NCI-H1417 (cell line): ENCODE measurements at places on chromosomes 12 and 14.

- DNase-seq, result no peak
These were observed 77.3 kb downstream of the DRAM1 start for GRCh38 chr12:101954676-101955075.

GRCh38 chr12:123115409-123116121 lies 35.3 kb downstream of the PITPNM2 start:
- DNase-seq, result no peak

- DNase-seq, result peak; percentile 83
These were observed 9.1 kb downstream of the KRT8 start for GRCh38 chr12:52895726-52896189.

DNA sequence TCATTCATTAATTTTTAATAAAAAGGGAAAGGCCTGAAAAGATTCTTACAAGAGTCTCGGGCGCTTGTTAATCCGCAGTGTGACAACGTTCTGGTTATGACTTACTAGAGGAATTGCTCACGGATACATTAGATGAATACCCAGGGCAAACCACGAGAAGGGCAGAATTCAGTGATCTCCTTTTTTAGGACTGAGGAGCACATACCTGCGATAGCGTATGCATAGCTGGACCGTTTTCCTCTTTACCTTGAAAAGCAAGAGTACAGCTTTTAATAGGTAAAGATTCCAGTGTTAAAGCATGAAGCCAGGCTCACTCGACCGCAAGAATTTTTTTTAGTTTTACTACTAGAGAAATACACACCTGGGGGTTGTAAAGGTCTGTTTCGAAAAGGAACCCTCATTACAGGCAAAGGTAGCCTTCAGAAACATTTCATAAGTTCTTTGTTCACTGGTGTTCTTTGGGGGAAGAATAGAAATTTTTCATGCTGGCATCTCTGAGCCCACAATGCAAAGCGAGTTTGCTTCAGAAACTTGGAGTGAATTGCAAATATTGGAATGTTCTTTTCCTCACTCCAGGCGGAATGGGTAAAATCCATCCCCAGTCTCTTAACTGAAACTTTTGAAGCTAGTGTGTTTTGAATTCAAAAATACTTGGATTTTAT lies 953 bp downstream of the MAPK1IP1L start:
- DNase-seq, result no peak

GRCh38 chr14:95523815-95524448 lies 7.5 kb upstream of the SYNE3 start:
- peak; percentile 67 for DNase-seq

DNA sequence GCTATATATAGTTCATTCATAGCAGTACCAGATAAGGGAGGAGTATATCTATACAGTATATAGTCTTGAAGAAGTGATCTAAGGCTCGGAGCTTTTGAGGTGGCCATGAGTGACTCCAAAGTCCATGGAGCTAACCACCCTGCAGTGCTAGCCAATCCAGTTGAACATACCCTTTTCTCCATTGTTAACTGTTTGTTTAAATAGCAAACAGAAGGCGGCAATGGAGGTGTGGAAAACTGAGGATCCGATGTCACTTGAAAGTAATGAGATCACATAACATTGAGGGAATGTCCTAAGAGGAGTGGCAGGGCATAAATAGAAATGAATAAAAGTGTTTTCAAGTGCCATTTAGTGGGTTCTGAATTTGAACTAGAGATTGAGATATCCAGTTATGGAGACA lies 12.4 kb upstream of the SNAPC1 start:
- DNase-seq, result peak; percentile 59

GRCh38 chr14:22319526-22320361 lies 269.3 kb downstream of the DAD1 start:
- DNase-seq, result peak; percentile 27

DNA sequence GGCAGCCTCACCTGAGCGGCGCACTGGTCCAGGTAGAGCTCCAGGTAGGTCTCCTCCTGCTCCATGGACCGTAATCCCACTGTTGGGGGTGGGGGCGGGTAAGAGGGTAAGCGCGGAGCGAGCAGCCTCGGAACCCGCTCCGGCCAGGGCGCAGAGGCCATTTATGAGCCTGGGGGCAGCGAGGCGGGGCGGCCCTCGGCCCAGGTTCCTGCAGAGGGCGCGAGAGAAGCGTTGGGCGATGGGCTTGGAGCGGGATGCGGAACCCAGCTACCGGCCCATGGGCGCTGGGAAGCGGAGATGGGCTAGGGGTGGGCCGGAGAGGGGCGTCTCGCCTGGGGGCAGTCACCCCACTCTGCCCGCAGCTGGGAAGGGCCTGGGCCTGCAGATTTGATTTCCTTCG lies at the start of gene TBPL2:
Gene TBPL2 (minus strand): TSS at position 232 of the 400 bp plus-strand sequence. CDS start 167 bp downstream, at position 65.
- DNase-seq, result no peak
